ENCODE measurements at places on chromosomes 1 and 21. TPM values are rescaled to one million over a fixed set of nuclear protein-coding genes. Genes with fewer than 3 reads are reported as not detected.

Gene DMBX1
- not detected for total RNA-seq

Gene MASP2
- not detected for total RNA-seq

Gene TMCO4
- total RNA-seq: not detected

Gene CFHR4
- total RNA-seq: not detected
